ENCODE measurements at places on chromosomes 1 and 21.

GRCh38 chr1:172917972-172918371, 132.8 kb downstream of the TNFSF18 start:
- DNase-seq = no peak

- DNase-seq = no peak
These were observed 5.0 kb upstream of the SRSF4 start for GRCh38 chr1:29186707-29187106.

- no peak for DNase-seq
These were observed 10.6 kb downstream of the PTPN22 start for GRCh38 chr1:113860891-113861290.

- no peak for DNase-seq
These were observed 65.9 kb upstream of the GADD45A start for GRCh38 chr1:67619080-67619479.

DNA sequence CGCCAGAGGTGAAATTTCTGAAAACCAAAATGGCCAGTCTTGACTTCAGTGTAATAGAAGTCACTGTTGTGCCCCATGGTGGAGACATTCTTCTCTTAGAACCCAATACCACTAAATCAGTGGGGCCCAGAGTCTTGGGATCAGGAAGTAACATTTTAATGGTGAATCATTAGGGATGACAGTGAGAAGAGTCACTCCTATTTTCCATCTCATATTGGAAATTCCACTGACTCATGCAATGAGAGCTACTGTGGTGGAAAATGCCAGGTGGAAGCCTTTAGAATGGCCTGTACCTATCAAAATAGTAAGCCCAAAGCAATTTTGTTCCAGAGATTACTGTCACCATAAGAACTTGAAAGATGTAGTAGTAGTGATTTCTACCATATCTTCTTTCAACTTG, 20.6 kb upstream of the PPM1J start:
- DNase-seq = no peak

- DNase-seq = no peak
These were observed 186.3 kb upstream of the DMRTA2 start for GRCh38 chr1:50609508-50609907.

- DNase-seq = no peak
These were observed 7.4 kb upstream of the KCNN3 start for GRCh38 chr1:154877370-154877974.

- DNase-seq = no peak
These were observed 16.2 kb downstream of the ATP1A4 start for GRCh38 chr1:160167580-160167979.

- DNase-seq = no peak
These were observed 69.1 kb downstream of the PTGS2 start for GRCh38 chr1:186611156-186611555.

- DNase-seq = no peak
These were observed 17.2 kb downstream of the CDK18 start for GRCh38 chr1:205521686-205522085.

DNA sequence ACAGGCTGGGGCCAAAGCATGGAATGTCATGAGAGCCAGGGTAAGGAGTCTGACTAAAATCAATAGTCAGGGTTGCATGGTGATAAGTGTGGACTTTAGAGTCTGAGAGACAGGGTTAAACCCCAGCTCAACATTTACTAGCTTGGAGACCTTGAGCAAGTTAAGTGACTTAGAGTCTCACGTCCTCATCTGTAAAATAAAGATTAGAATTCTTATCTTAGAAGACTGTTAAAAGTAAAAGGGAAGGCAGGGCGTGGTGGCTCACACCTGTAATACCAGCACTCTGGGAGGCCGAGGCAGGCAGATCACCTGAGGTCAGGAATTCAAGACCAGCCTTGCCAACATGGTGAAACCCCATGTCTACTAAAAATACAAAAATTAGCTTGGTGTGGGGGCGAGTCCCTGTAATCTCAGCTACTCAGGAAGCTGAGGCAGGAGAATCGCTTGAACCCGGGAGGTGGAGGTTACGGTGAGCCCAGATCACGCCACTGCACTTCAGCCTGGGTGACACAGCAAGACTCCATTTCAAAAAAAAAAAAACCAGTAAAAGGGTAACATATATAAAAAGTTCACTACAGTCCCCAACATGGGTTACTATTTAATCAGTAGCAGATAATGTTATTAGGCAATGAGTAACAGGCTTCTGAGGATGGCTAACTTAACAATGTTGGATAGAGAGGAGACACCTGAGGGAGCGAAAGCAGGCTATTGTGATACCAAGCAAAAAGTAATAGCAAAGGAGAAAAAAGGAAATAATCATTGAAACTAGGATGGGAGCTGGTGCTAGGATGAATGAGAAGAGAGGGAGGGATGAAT, 20.8 kb downstream of the TMCO1 start:
- no peak for DNase-seq

DNA sequence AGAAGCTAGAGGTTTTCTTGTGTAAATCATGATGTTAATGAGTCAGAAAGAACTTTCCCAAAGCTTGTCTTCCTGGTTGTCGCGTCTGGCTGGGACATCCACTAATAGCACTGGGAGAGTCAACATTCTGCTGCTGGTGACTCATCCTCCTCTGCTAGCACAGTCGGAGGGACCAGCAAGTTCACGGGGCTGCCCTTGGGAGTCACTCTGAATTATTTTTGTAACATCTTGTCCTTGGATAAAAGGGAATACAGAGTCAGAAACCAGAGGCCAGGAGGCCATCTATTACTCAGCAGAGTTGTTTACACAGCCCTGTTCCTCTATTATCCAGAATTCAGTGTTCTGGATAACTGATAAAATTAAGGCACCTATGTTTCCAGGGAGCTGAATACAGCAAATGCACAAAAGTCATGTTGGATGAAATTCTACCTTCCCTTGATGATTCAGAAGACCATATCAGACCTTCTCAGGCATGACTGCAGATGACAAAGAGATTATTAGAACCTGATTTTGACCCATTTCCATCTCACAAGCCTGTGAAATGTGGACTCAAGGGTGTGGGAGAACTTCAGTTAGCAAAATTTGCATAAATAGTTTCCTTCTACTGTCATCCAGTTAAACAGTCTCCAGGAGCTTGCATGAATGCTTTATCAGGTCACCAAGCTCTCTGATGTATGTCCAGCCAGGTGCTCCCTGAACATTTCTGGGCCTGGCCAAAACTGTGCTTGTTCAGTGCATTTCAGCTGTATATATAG, 68.1 kb downstream of the JAK1 start:
- DNase-seq = peak; percentile 22

Data from CD4-positive, alpha-beta T cell treated with Interleukin-12 subunit alpha and Interleukin-12 subunit beta, for 1 hour (primary cell).